Frontal cortex (tissue), 4 donors: ENCODE measurements at places on chromosomes 3 and 15. TPM values are rescaled to one million over a fixed set of nuclear protein-coding genes. Genes with fewer than 3 reads are reported as not detected.

Gene INSYN1
- 26.1 TPM for total RNA-seq

- DNase-seq: no peak
Measured at GRCh38 chr3:72669224-72669623, 179.0 kb downstream of the SHQ1 start.

DNA sequence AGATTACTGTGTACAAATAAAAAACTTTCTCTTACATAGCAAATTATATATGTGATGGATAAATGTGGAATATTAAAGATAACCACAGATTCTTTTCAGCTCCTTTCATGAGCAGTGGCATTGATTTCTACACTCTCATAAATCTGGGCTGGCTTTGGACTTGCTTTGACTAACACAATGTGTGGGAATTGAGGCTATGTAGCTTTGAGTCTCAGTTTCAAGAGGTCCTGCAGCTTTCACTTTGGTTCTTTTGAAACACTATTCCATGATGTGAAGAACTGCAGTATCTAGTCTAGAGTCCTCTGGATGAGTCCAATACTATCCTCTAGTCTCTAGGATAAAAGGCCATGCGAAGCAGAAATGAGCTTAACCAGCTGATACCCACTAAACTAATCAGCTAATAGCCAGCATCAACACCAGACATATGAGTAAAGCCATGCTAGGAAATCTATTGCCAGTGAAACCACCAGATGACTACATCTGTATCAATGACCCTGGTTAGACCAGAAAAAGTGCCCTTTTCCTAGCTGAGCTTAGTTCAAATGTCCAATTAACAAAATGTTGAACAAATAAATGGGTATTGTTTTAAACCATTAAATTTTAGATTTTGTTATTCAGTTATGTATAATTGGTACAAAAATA lies 274.9 kb upstream of the ZPLD1 start:
- no peak for DNase-seq

Gene WDR49
- total RNA-seq: 10.6 TPM

DNA sequence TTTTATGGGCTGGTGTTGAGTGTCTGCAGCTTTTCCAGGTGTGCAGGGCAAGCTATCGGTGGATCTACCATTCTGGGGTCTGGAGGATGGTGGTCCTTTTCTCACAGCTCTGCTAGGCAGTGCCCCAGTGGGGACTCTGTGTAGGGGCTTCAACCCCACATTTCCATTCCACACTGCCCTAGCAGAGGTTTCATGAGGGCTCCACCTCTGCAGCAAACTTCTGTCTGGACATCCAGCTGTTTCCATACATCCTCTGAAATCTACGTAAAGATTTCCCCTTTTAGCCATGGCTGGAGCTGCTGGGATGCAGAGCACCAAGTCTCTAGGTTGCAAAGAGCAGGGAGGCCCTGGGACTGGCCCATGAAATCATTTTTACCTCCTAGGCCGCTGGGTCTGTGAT lies 11.6 kb downstream of the RFX7 start:
- DNase-seq: no peak

Gene FILIP1L
- total RNA-seq: 1.2 TPM

Gene STT3B
- 190 TPM for total RNA-seq

DNA sequence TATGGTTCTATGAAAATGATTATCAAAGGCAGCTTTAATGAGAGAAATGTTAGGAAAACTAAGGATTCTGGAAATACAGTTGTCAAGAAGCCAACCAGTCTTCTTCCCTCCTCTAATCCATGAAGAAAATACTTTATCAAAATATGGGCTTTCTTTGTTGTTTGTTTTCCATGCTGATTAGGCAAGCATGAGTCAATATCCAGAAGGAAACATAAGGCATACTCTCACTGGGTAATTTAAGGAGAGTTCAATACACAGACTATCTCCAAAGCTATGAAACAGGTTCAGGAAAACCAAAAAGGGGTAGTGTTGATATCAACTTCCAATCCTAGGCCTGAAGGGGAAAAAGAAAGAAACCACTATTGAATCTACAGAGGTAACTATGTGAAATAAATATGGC lies 68.7 kb upstream of the CMC1 start:
- no peak for DNase-seq

GRCh38 chr3:187770224-187770623 lies 25.0 kb upstream of the BCL6 start:
- no peak for DNase-seq

DNA sequence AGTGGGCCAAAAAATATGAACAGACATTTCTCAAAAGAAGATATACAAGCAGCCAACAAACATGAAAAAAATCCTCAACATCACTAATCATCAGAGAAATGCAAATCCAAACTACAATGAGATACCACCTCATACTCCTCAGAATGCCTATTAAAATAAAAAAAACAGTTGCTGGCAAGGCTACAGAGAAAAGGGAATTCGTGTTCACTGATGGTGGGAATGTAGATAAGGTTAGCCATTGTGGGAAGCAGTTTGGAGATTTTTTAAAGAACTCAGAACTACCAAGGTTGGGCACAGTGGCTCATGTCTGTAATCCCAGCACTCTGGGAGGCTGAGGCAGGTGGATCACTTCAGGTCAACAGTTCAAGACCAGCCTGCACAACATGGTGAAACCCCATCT lies 27.8 kb upstream of the C15orf40 start:
- DNase-seq: no peak

- DNase-seq: no peak
Measured at GRCh38 chr3:172676196-172676922, 34.5 kb downstream of the NCEH1 start.

GRCh38 chr3:197466586-197467399 lies 89.0 kb downstream of the BDH1 start:
- DNase-seq: no peak

Gene USF3
- total RNA-seq: 13.5 TPM

Gene TMEM266
- 4.5 TPM for total RNA-seq

- DNase-seq: no peak
Measured at GRCh38 chr3:195755391-195755790, 34.6 kb downstream of the MUC20 start.

Gene KBTBD12
- 0.82 TPM for total RNA-seq

GRCh38 chr15:59154243-59154642 lies 49.3 kb downstream of the CCNB2 start:
- DNase-seq: no peak

DNA sequence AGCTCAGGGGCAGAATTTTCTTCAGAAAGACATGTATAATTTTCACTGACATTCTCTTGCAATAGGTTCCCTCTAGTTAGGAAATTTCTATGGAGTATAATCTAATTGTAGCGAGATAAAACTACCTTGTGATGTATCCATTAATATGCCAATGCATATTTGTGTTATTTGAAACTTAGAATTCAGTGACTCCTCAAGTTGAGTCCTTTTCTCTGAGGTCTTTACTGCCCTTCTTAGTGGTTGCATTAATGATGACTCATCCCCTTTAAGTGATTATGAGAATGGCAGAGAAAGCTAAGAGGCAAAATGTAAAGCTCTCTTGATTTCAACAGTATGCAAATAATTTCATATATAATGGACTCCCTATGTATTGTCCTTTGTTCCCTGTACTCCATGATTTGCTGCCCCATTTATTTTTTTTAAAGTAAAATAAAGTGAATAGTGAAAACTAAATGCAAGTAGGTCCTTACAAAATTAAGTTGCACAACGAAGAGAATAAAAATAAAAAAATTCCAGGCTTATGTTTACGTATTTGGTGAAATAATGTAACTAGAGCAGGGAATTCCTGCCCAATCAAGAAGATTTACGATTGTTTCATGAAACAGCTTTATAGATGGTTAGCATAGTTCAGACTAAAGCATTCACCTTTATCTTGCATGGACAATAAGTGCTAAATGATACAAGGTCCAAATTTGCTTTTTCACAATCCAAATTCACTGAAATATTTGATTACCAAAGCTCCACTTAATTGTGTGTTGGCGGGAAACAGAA lies 78.1 kb downstream of the ZPLD1 start:
- DNase-seq: no peak

DNA sequence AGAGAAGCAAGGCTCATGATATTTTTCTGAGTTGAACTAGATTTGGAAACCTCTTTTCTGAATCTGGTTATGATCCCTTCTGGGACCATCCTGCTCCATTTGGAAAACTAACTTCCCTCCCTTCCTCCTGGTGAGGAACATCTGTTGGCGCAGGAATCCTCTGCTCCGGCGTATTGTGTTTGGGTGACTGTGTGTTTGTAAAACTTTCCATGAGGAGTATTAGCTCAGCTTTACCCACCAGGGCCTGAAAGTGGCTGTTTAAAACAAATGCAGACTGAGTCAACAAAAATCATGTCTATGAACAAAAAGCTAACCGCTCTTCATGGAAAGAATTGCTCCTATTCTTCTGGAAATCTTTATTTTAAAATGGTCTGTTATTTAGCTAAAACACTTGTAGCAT lies 17.7 kb downstream of the STARD9 start:
- DNase-seq: no peak

DNA sequence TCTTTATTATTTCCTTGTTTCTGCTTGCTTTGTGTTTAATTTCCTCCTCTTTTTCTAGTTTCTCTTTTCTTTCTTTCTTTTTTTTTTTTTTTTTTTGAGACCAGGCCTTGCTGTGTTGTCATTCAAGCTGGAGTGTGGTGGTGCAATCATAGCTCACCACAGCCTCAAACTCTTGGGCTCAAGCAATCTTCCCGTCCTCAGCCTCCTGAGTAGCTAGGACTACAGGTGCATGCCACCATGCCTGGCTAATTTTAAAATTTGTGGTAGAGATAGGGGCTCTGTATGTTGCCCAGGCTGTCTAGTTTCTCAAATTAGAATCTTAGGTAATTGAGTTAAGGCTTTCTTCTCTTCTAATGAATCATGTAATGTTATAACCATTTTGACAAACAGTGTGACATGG lies 22.4 kb downstream of the SLMAP start:
- DNase-seq: no peak

Gene ANKRD63
- 2.0 TPM for total RNA-seq

- no peak for DNase-seq
Measured at GRCh38 chr15:85477730-85478129, 97.3 kb downstream of the AKAP13 start.

Gene CLDN16
- total RNA-seq: 1.6 TPM

- DNase-seq: no peak
Measured at GRCh38 chr3:171200052-171200749, 173.7 kb upstream of the SLC2A2 start.

- DNase-seq: no peak
Measured at GRCh38 chr3:29751647-29752314, 470.9 kb downstream of the RBMS3 start.

Gene SPESP1
- total RNA-seq: 4.5 TPM

- no peak for DNase-seq
Measured at GRCh38 chr3:45209526-45209925, 16.6 kb downstream of the TMEM158 start.

GRCh38 chr3:47579875-47580274 lies 1.2 kb upstream of the CSPG5 start:
- DNase-seq: no peak

Gene GPR62
- 0.41 TPM for total RNA-seq

DNA sequence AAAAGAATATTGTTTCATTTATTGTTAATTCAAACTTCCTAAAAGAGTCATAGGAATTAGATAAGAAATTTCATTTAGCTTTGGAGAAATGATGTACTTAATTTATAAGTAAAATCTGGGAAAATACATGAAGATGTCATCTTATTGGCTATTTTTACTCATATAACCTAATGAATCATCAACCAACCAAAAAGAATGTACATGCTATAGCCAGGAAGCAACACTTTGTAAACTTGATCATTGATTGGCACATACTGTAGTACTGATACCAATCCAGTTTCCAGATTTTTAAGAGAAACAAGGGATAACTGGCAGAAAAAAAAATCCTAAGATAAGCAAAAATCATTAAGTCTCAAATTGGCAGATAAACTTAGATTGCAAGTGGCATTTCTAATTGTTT lies 207.9 kb upstream of the CDIN1 start:
- no peak for DNase-seq

Gene ALAS1
- total RNA-seq: 51.4 TPM

- DNase-seq: no peak
Measured at GRCh38 chr3:21938267-21938681, 187.3 kb upstream of the ZNF385D start.

DNA sequence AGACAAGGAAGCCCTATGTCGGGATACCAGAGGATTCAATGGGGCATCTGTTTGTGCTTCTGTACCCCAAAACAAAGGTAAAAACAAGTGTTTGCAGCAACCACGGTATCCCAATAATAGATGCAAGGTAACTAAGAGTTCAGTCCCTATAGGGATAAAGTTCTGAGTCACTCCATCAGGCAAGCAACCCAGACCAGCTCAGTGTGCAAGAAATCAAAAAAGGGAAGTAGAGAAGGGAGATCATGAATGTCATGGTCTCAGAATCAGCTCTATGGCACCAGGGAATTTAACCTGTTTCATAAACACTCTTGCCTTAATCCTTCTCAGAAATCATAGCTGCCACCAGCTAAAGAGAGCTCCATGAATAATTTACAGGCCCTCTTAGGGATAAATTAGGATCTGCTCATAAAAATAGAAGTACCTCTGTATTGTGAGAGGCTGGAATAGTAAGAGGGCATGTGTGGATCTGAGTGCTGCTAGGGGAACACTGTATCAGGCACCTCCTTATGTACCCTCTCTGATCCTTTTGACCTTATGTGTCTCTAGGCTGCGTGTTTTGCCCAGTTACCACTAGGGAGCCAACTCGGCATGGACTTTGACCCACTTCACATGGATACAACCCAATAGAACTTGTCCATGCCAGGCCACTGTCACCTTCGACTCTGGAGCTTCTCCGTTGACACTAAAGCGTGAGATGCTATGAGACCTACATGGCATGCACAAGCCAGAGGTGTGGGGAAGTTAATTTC lies 754.6 kb downstream of the AGBL1 start:
- no peak for DNase-seq

Gene ADIPOQ
- not detected for total RNA-seq
